ENCODE measurements at places on chromosomes 2 and 18.

GRCh38 chr2:201235860-201236811 lies 24.2 kb upstream of the CASP8 start:
- peak; percentile 60 for DNase-seq

- no peak for DNase-seq
Measured at GRCh38 chr2:99159594-99159993, 4.8 kb downstream of the LIPT1 start.

GRCh38 chr2:159925975-159926374 lies 128.0 kb upstream of the CD302 start:
- DNase-seq: no peak

- no peak for DNase-seq
Measured at GRCh38 chr18:68985172-68985820, 187.4 kb downstream of the CCDC102B start.

- peak; percentile 82 for DNase-seq
Measured at GRCh38 chr2:100924520-100925451, 77.3 kb upstream of the RPL31 start.

DNA sequence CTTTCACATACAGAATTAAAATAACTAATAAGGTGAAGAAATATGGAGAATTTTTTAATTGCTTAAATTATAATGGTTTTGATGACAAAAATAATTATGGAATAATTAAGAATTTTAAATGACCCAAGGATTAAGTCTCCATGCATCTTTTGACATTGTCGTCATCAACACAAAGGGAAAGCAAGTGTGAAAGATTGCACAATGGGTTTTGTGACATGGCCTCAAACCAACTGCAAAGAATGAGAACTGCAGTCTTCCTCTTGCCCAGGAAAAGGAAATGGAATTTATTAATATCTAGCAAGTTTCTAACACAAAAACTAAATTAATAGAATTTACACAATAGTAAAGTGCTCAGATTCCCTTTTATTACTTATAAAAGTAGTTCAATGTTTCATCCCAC lies 329.1 kb upstream of the PKDCC start:
- no peak for DNase-seq

- DNase-seq: no peak
Measured at GRCh38 chr2:190530248-190530900, 4.1 kb downstream of the NEMP2 start.

- DNase-seq: no peak
Measured at GRCh38 chr2:12035029-12035720, 288.7 kb downstream of the LPIN1 start.

DNA sequence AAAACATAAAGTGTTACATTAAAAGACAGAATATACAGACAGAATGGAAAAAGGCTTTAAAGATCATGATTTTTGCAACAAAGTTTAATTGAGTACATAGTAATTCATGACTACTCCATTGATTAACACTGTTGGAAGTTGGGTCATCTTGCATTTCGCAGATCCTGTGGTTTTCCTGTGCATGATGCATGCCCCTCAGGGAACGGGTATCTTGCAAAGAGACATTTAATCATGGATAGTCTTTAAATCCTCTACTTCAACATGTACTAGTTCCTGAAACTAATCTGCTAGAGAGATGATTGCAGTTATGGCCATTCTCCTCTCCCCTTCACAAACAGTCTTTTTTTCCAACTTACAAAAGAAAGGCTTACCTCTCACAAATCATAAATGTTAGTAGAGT lies 155.6 kb upstream of the DSEL start:
- no peak for DNase-seq

GRCh38 chr2:232420463-232421188 lies 14.0 kb downstream of the ALPG start:
- no peak for DNase-seq

GRCh38 chr2:57880967-57881366 lies 165.6 kb upstream of the VRK2 start:
- DNase-seq: no peak

- DNase-seq: no peak
Measured at GRCh38 chr2:225004597-225004996, 37.7 kb downstream of the DOCK10 start.

DNA sequence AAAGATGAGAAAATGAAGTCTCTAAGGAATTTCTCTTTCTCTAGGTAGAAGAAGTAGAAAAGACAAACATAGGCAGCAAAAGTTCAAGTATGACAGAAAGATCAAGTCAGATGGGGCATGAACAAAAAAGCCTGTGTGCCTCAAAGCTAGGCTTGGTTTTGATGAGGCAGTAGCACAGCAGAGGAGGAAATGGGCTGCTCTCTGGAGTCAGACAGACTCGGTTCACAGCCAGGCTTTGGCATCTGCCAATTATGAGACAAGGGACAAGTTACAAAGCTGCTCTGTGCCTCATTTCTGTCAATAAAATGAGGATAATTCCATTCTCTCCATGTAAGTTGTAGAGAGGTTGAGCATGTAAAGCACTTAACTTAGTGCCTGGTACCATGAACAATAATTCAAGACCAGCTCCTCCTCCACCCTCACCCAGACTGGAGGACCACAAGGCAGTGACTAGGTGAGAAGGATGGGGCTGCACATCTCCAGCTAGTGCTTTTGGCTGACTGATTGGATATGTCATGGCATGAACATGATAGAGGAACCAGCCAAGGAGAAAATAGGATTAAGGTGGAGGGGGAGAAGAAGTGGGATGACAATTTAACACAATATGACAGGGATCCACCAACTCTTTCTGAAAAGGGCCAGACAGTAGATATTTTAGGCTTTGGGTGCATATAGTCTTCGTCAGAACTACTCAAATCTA lies 84.6 kb downstream of the TMEM163 start:
- DNase-seq: no peak

DNA sequence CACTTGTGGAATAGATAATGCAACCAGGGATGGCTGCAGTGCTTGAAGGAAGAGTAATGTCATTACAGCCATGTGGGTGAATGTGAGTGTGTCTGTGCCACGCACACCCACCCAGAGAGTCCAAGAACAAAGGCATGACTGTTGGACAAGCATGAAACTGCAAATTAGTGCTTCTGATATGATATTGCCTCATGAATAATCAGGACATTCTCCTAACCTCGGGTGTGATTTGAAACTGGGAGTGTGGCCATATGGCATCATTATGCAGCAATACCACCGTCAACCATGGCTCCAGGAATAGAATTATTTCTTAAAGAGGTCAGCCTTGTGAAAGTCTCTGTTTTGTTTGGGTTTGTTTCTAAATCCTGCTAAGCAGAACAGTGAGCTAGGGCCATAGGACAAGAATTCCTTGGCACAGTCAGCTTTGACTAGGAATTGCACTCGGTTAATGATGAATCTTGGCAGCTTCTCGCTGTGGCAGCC lies 678.0 kb upstream of the RAB6C start:
- DNase-seq: no peak

- no peak for DNase-seq
Measured at GRCh38 chr2:241248897-241249296, 60.4 kb downstream of the ANO7 start.

- DNase-seq: no peak
Measured at GRCh38 chr18:55694291-55694690, 106.3 kb upstream of the TCF4 start.
